Central memory CD8-positive, alpha-beta T cell (primary cell): ENCODE measurements at places on chromosomes 5 and 9.

- DNase-seq = no peak
Measured at GRCh38 chr5:170220191-170220590, 12.6 kb upstream of the C5orf58 start.

DNA sequence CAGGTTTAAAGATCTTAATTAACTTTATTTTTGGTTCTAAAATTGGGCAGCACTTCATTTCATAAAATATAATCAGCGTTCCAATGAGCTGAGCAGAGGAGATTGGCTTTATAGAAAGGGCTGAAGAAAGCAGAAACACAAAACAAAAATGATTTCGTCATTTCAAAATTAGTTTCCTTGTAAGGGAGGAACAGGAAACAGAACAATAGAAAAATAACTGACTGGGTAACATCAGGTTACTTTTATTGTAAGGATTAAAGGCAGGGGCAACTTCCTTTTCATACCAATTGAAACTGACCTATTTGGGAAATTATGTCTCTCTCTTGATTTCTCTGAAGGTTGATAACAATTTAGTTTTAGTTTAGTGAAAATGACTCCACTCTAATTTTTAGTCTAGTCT lies 157.1 kb downstream of the ATP10B start:
- DNase-seq = no peak

DNA sequence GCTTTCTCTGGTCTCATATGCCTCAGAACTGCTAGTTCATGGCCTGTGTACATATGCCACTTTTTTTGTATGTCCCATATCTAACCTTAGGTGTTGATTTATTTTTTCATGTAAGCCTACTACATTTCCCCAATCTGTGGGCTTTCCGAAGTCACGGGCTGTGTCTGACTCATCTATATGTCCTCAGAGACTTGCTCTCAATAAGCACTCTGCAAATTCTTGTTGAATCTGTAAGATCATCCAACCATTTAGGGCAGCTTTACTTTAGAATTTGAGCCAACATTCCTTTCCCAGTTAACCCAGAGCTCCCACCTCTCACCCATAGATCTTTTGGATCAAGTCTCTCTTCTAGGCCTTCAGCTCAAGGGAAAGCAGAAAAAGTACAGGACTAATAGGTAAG lies 263.4 kb downstream of the SEC61B start:
- no peak for DNase-seq

DNA sequence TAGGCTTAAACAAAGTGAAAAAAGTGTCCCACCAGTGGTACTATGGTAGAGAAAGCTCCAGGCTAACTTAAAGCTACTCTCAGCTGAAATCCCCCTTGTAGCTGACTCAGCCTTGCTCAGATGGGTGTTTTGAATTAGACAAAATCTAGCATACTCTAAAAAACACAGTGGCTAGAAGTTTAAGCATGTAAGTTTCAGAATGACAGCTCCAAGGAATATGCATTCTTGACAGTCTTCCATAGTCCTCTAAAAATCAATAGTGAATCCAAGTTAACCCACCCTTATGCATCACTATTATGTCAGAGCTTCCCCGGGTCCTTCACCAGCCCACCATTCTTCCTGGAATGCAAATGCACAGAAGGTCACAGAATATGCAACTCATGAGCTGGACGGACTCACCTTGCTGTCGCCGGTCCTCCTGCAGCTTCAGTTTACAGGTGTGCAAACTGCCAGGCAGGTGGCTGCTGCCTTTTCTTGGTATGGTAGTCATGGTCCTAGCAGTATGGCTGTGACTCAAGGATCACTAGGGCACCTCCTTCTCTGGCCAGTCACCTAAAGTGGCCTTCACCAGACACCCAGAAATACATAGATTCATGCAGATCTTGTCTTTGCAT lies 668 bp downstream of the RANBP3L start:
- no peak for DNase-seq

DNA sequence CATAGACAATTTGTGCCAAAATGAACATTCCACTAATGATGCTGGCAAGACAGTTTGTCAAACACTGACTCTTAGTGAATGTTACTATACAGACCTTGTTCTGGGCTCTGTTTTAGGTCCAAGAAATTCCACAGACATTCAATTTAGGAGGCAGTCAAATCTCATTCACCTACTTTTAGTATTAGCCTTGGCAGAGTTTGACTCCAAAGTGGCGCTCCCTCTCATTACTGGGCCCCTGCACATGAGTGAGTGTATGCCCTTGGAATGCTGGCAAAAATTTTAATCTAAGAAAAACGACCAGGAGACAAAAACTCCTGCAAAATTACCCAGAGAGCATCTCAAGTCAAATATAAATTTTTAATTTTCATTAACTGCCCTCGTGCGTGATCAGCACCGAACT lies 94.9 kb upstream of the SLC27A6 start:
- no peak for DNase-seq

DNA sequence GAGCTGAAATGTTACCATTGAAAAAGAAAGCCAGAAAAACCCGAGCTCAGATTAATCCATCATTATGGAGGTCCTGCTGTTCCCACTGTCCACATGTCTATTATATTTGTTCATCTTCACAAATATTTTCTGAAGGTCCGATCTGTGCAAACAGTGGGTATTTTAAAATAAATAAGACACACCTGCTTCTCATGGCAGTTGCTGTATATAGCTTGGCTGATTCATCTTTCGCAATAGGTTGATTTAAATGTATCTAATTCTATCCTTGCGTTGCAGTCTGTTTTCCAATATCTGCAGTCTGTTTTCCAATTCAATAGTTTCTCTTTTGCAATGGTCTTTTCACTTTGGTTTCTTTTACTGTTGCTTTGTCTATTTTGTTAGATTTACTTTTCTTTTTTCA lies 87.4 kb upstream of the PCA3 start:
- DNase-seq = no peak

DNA sequence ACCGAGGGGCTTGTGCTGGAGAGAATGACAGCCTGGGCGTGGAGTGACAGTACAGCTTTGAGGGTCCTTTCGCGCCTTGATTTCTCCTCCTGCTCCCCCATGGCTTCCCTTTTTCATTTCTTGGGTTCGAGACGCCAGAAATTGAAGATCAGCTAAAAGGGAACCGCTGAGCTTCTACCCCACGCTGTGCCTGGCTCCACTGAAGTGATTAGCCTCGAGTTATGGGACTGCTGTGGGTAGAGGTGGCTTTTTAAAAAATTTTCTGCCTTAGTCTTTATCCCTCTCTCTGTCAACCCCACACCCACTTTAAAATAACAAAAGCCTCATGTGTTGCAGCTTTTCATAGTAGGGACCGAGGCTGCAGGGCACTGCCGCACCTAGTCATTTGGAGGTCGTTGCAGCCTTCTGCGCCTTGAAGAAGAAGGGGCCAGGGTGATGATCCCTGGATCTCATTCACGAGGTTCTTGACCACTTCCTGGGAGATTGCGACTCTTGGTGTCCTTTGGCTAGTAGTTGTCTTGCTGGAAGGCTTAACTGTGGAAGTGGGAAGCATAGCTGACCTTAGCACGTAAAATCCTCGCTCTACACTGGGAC lies 603 bp downstream of the PPIP5K2 start:
- DNase-seq = no peak

- no peak for DNase-seq
Measured at GRCh38 chr9:82957529-82958379, 105.2 kb downstream of the RASEF start.

GRCh38 chr5:78746021-78746770 lies 97.6 kb upstream of the LHFPL2 start:
- no peak for DNase-seq

- DNase-seq = no peak
Measured at GRCh38 chr5:140808889-140809291, 2.0 kb downstream of the PCDHA4 start.

- no peak for DNase-seq
Measured at GRCh38 chr9:79280691-79281090, 291.1 kb upstream of the TLE4 start.

DNA sequence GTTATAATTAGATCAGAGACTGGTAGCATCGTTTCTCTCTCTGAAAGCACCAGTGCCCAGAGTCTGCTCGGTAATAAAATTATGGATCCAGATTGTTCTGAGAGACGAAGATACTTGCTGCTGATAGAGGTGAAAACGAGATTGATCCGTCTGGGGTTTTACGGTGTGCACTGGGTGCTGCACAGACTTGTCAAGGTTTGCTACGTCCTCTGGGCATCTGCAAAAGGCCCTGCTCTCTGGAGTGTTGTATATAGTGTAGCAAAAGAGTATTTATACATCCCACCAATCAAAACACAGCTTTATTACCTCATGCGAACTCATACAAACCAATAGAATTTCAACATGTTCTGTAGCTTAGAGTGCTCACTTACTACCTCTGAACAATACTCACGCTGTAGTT lies 219.3 kb downstream of the PBX3 start:
- no peak for DNase-seq

DNA sequence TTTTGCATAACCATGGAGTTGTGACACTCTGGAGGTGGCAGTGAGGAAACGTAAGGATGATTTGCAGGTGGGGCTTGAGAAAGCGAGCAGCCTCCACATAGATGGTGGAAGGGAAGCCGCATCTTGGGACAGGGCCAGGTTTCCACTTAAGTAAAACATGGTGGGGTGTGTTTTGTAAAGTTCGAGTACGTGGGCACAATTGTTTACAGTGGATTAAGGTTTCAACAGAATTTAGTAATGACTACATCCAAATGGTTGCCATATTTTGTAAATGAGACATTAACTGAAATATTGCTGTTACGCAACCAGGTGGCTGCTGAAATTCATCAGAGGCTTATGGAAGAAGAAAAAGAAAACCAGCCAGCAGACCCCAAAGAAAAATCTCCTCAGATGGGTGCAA lies 85.4 kb upstream of the IL7R start:
- no peak for DNase-seq

DNA sequence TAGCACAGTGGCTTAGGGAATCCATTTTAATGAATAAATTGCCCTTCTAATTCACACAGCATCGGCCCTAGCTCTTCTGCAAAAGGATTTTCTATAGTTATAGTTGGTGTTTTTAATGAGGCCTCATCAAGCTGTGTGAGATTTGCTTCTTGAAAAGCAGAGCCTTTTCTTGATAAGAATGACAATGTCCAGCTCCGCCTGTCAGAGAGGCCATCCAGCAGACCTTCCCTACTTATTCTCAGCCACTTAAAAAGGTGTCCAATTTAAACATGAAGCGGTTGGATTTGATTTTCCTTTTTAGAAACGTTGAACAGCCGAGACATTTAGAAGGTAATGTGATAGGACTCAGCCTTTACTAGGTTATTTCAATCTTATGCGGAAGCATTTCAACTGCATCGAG lies 134.4 kb downstream of the ZNF608 start:
- no peak for DNase-seq

GRCh38 chr5:74310997-74311930 lies 329.3 kb downstream of the ENC1 start:
- no peak for DNase-seq

DNA sequence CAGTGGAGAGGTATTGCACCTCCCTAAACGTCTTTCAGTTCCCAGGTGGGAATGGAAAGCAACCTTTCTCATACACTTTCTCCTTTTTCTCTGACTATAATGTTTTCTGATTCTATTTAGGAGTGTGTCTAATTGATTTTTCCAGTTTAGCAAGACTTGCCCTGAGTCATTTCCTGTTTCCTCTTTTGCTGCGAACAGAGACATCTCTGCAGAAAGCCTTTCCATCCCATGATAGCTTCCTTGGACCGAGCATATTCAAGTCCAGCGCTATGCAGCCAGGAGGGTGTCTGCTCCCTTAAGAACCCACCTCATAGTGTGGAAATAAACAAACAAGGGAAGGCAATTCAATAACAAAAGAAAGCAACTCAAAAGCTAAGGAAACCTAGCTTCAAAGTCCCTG lies 60.0 kb upstream of the CDH6 start:
- DNase-seq = no peak

GRCh38 chr9:703392-703791 lies 138.1 kb upstream of the DMRT1 start:
- DNase-seq = no peak

DNA sequence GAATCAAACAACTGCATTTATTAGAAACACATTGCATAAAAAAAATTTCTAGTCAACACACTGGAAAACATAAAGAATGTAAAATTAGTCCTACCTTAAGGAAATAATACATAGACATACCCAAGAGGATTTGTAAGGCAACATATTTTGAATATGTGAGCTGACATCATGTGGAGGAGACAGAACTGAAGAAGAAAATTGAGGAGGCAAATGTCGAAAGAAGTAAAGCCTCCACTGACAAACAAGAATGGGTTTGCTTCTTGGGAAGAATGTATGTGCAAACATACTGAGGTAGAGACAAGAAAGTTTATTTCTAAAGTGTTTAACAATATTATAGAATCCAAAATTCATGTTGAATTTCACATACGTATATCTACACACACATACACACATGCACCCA lies 363.0 kb upstream of the PDE4D start:
- DNase-seq = no peak

DNA sequence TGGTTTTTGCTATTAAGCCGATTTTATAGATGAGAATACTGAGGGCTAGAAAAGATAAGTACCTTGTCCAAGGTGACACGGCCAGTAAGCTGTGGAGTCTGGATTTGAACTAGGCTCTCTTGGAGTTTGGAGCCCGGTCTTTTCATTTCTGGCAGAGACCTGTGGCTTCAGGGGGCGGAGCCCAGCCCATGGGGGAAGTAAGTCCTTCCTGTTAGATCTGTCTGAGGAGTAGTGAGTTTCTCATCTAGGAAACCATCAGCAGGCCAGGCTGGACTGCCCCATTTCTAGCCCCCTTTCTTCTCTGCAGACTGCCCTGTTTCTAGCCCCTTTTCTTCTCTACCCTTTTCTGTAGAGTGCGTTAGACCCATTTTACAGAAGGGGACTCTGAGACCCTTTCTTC lies 521 bp upstream of the PTGS1 start:
- no peak for DNase-seq

DNA sequence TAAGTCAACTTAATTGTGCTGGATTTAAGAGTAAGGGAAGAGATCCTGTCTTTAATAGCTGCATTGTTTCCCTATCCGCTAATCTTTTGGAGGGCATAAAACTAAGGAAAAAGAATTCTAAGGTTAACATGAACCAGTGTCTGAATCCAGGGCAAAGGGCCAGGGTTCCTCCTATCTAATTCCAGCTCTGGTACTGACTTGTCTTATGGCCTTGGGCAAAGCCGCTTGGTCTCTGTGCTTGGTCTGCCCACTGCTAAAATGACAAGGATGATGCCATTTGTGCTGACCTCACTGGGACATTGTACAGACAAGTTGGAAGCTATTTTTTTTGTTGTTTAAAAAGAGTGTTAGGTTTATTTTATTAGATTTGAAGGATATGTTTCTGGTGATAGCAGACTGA lies 334.7 kb upstream of the PIK3R1 start:
- DNase-seq = no peak

DNA sequence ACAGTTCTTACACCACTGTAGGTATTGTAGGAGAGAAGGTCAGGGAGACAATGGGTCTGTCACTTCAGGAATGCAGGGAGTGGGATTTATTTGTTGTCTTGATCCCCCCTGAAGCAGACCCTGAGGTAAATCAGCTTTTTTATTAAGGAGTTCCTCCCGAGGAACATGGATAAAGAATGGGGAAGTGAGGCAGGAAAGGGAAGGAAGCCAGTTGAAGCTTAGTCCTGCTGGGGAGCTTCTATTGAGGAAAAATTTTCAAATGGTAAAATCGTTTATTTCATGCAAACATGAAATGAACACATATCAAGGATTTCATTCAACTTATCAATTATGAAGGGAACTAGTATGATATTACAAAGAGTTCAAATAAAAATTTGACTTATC lies 318.6 kb upstream of the PIK3R1 start:
- DNase-seq = no peak

- DNase-seq = no peak
Measured at GRCh38 chr9:36431078-36431477, 31.0 kb upstream of the RNF38 start.
